ENCODE measurements at places on chromosomes 12 and 14.

DNA sequence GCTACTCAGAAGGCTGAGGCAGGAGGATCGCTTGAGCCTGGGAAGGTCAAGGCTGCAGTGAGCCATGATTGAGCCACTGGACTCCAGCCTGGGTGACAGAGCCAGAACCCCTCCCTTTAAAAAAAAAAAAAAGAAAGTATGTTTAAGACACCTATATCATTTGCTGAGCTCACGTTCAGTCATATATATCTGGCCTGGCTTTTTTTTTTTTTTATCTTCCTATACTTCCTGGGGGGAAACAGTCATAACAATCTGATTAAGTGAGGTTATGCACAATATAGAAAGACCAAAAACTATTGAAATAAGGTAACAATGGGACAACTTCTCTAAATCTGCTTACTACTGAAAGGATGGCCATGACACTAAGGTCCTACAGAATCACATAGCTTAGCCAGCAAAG is 9.4 kb upstream of the ARID2 start:
- DNase-seq = no peak

DNA sequence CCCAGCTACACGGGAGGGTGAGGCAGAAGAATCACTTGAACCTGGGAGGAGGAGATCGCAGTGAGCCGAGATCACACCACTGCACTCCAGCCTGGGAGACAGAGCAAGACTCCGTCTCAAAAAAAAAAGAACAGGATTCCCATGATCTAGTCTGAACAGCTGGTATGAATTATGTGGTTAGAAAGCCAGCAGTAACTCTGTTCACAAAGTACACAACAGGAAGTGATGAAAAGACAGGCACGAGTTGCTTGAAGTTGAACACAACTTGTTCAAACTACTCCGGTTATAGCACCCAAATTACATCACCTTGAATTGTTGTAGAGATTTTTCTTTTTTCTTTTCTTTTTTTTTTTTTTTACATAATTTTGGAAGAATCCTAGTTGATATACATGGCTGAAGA is 238.8 kb upstream of the RGS6 start:
- DNase-seq = no peak

- DNase-seq = no peak
Observed at GRCh38 chr12:17192721-17193120, 586.8 kb upstream of the LMO3 start.

DNA sequence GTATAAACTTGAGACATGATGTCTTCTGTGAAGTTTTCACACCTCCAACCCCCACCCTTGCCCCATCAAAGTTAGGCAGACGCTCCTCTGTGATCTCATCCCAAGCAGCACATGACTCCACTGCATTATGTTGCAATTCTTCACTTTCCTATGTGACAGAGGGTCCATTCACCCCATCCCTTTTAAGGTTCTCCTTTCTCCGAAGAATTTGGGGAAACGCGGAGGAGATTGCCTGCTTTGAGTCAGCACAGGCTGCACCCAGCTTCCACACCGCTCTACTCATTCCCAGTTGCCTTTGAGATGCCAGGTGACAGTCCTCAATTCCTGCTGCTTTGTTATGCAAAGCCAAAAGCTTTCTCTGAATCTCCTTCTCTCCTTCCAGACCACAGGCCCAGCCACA is 61.8 kb downstream of the PHLDA1 start:
- DNase-seq = peak; percentile 14

DNA sequence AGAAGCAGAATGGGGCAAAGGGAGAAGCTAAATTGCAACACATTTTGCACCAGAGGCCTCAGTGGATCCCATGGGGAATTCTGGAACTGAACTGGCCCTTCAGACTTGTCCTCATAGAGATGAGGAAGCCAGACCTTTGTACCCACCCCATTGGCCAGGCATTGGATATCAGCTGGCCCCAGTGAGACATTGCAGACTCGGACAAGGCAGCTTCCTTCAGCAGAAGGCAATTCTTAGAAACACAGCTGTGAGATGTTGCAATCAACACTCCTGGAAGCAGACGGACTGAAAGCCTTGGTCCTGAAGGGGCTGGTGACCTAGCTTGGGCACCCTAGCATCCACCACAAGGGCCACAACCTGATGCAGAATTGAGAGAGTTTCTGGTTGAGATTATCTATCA is 218.1 kb downstream of the MSRB3 start:
- DNase-seq = no peak

DNA sequence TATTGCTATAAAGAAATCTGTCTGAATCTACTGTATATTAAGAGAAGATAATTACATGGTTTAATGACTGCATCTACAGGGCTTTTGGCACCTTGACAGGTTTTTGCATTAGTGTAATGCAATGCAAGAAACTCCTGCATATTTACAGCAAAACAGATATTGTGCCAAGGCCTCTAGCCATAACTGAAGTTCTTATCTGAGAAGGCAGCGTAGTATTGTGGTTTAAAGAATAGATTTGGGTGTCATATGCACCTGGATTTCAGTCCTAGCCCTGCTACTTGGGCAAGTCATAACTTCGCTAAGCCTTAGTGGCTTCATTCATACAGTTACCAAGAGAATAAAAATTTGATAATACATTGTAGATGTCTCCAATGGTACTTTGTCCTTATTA is 350.1 kb downstream of the CCDC91 start:
- DNase-seq = no peak

GRCh38 chr14:99132821-99133635 is 139.0 kb downstream of the BCL11B start:
- DNase-seq = no peak

- no peak for DNase-seq
Observed at GRCh38 chr14:47346849-47347248, 328.6 kb downstream of the MDGA2 start.

- DNase-seq = no peak
Observed at GRCh38 chr12:81005606-81006005, 67.9 kb upstream of the LIN7A start.

DNA sequence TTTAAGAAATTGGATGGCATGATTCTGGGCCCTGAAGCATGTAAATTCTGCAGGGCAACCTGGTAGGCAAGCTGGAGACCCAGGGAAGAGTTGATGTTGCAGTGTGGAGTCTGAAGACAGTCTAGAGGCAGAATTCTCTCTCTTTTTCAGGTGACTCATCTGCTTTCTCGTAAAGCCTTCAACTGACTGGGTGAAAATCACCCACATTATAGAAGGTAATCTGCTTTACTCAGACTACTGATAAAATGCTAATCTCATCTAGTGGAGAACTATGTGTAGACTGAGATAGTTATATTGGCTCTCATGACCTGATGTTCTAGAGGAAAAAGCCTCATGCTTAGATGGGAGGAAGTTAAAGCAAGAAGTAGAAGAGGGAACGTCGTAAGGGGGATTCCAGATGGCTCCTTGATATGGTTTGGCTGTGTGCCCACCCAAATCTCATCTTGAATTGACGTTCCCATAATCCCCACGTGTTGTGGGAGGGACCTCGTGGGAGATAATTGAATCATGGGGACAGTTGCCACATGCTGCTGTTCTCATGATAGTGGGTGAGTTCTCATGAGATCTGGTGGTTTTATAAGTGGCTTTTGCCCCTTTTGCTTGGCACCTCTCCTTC is 723.8 kb downstream of the BCL11B start:
- DNase-seq = no peak

DNA sequence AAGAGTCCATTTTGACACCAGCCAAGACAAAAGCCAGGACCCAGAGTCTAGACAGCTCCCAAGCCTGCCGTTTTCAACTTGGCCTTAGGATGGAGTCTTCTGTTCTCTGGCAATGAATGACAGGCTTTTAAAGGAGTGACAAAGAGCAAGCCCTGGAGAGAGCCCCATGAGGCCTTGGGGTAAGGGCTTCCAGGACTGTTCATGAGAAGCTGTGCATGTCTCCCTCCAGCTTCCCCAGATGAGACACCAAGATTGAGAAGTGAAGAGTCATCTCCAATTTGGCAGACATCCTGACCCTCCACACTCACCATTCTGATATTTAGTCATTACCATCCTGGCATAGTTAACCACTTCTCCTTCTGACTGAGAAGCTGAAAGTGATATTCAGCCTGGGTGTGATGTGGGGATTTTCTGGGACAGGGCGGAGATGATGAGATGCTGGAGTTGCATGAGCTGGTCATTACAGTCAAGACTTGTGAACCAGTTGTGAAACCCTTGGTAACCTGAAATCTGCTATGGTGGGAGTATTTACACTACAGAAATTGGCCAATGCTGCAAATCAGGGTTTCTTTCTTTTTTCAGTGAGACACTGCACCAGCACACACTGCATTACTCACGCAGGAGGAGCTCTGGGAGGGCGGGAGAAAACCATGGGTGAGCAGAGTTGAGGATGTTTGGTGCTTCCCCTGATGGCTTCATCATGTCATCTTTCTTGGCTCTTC is 77.8 kb downstream of the VCPKMT start:
- peak; percentile 27 for DNase-seq

DNA sequence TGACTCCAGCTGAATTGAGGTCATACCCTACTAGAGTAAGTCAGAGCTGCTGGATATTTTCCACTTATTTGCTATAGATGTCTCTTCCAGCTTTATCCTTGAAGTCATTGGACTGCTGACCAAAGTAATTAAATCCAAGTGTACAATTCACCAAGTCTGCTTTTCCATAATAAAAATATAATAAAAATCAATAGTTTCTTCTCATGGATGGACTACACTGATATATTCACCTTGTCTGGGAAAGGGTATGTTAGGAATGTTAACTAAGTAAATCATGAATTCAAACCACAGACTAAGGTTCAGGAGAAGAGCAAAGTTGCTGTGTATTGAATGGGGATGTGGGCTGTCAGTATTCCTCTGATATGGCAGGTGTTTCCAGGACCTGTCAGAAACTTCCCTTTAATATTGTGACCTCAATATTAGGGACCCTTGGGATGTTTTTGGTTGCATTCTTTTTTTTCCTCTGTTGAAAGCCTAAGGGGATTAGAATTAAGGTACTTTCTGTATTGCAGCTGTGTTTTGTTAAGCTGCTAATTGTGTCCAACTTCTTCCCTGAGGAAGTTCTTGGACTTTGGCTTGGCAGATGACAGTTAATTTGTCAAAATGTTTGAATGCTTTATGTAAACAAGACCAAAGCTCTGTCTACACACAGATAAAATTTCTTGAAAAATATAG is 284.0 kb downstream of the ATP23 start:
- DNase-seq = no peak

DNA sequence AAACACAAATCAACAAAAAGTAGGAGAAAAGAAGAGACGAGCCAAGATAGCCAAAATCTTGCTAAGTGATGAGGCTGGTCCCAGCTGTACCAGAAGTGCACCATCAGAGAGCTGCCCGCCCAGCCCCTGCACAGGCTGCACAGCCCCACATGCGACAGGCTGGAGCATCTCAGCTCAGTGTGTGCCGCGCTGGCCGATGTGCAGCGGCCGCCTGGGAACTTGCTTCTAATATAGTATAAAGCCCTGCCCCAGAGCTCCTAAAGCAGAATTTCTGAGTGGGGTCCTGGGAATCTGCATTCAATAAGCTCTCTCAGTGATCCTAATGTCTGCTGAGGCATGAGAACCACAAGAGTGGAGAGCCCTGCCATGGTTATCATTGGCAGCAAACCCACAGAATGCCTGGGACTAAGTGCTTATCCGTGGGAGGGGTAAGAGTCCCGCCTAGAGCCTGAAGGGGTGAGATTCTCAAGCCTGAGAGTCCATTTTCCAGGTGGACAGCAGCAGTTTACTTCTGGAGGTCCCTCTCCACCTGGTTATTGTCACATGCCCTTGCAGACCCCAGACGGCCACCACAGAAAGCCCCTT is 171.6 kb downstream of the DPF3 start:
- no peak for DNase-seq

- DNase-seq = no peak
Observed at GRCh38 chr14:51431741-51432140, 191.7 kb downstream of the TMX1 start.

DNA sequence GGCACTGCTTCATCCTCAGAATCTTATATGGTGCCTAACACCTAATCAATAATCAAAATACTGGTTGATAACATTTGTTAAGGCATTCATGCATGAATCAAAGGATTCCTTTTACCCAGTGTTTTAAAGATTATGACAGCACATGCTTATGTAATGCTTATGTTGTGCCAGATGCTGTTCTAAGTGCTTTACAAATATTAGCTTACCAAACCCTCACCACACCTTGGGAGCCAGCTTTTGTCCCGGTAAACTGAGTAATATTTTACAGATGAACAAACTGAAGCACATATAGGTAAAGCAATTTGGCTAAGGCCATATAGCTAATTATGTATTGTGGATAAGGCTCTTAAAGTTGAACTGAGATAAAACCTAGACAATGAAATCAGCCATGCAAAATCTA is 209.2 kb downstream of the ALX1 start:
- no peak for DNase-seq

DNA sequence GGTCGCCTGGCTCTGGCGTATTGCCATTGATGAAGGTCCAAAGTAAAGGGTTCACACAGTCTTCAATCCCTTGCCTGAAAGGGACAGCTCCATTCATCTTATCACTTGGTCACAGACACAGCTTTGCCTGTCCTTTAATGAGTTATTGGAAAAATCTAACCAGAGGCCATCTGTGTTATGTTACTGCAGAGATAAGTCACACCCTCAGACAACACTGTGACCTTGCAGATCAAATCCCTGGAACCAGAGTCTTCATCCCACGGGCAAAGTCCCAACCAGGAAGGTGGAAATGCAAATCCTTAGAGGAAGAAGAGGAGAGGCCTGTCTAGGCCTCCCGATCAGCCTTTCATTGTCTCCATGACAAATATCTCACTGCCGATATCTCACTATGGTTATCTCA is 68.3 kb upstream of the SCN8A start:
- DNase-seq = no peak

- no peak for DNase-seq
Observed at GRCh38 chr12:69000540-69001243, 67.7 kb upstream of the CPM start.

GRCh38 chr14:95530473-95531276 is 4.2 kb upstream of the GLRX5 start:
- DNase-seq = no peak

DNA sequence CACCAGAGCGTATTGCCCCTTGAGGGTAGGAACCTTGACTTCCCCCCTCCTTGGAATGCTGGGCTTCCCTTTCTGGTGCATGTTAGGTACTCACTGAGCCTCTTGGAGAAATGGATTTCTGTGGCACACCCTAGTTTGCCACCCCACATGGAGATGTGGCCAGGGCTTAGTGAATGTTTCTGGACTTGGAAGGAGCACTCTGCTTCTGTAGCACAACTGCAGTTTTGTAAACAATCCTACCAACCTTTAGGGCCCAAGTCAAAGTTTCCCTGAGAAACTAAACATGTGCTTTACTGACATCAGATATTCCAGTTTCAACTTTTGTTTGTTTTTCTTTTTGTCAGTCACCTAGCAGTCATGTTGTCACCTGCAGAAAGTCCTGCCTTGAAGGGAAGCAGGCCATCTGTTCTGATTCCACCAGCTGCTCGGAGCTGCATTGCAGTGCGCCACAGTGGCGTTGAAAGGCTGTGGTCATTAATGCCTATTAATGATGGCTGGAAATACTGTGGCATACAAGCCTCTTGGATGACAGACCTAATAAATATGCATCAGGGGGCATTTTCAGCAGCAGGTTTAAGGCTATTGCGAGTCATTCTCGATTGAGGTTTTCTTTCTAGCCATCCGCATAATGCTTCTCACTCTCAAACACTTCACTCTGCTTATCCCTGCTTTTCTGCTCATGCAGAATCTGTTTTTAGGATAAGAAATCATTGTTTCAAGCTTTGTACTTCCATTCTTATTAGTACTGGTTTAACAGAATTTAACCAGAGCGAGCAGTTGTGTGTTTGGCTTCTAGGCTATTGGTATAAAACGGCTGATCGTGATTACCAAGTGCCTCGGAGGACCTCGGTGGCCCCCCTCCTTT is 7.8 kb downstream of the PELI2 start:
- DNase-seq = no peak

All from NCI-H2107 (cell line).